Non-pigmented ciliary epithelial cell (primary cell): ENCODE measurements at places on chromosomes 11 and 22.

GRCh38 chr22:31100762-31101525 lies 6.4 kb downstream of the SELENOM start:
- no peak for DNase-seq

DNA sequence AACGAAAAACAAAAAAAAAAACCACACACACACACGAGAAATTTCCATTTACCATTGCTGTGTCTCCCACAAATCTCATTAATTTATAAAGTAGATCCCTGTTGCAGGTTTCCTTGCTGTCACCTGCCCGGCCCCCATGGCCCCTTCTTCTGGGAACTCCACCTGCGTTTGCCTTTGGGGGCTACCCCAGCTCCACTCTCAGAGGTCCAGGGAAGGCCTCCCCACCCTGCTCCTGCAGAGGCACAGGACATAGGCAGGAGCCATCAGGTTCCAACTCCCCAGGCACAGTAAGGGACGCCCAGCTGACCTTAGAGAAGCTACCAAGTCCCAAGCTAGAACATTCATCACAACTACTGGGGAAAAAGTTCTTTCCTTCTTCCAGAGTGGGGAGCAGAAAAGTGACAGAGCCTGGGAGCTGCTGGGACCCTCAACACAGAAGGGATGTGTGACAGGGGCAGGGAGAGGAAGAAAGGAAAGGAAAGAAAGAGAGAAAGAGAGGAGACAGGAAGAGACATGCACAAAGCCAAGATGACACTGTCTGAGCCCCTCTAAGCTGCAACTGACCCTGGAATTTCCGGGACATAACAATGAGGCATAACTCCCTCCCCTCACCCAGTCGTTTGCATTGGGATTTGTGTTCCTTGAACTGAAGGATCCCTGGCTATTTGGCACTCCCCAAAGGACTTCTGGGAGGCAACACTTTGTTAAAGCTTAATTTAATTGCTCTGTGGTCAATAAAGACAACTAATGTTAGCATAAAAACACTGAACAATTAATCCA lies 175.7 kb downstream of the SHANK2 start:
- no peak for DNase-seq

- DNase-seq: no peak
Observed at GRCh38 chr11:106950067-106950491, 68.2 kb downstream of the GUCY1A2 start.

DNA sequence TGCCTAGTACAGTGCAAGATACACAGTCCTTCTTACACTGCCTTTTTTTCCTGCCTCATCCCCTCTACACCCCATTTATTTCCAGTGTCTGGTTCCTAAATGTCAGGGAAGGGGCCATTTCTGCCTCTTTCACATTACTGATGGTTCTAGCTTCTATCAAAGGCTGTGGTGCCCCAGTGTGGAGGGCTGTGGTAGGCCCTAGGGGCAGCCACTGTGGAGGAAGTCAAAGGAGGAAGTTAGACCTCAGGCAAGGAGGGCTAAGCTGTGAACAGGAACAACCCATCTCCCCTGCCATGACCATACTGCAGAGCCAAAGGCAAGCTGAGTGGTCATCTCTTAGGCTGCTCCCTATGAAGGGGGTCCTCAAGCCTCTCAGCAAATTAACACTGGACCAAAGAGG lies 81.9 kb upstream of the CRTAM start:
- DNase-seq: no peak

- DNase-seq: no peak
Observed at GRCh38 chr11:62402226-62402959, 16.4 kb upstream of the SCGB1A1 start.

GRCh38 chr11:116601814-116602636 lies 170.8 kb downstream of the BUD13 start:
- DNase-seq: no peak

- DNase-seq: no peak
Observed at GRCh38 chr11:66561178-66561974, 7.0 kb downstream of the CTSF start.

GRCh38 chr11:62774407-62774806 lies 3.2 kb downstream of the TAF6L start:
- DNase-seq: no peak

GRCh38 chr11:132876239-132876638 lies 656.1 kb downstream of the OPCML start:
- DNase-seq: no peak

GRCh38 chr22:46878191-46878948 lies 115.9 kb downstream of the TBC1D22A start:
- DNase-seq: no peak

- no peak for DNase-seq
Observed at GRCh38 chr11:108338750-108339149, 115.9 kb downstream of the ATM start.

- peak; percentile 36 for DNase-seq
Observed at GRCh38 chr11:104570078-104570701, 328.1 kb downstream of the CASP12 start.

DNA sequence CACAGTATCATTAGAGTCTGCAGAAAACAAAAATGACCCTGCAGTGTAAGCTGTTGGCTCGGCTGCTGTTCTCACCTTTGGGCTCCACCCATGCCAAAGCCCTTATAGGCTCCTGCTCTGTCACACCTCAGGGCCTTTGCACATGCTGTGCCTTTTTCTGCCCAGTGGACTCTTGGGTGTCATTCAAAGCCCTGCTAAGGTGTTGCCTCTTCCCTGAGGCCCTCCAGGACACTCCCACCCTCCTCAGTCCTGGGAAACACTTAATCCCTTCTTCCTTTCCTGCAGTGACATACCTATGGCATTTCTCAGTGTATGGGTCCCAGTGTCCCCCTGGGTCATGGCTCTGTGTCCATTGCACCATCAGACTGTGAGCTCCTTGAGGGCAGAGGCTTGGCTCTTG lies 29.1 kb upstream of the CACNG2 start:
- DNase-seq: no peak

GRCh38 chr11:29480981-29481380 lies 535.8 kb downstream of the KCNA4 start:
- DNase-seq: no peak
